ENCODE measurements at places on chromosomes 5 and 9.

- no peak for DNase-seq
Observed at GRCh38 chr5:137630972-137631370, 104.9 kb downstream of the KLHL3 start.

- no peak for DNase-seq
Observed at GRCh38 chr5:52995095-52995494, 5.9 kb downstream of the ITGA2 start.

- peak; percentile 43 for DNase-seq
Observed at GRCh38 chr9:130535818-130536521, 43.4 kb upstream of the FUBP3 start.

DNA sequence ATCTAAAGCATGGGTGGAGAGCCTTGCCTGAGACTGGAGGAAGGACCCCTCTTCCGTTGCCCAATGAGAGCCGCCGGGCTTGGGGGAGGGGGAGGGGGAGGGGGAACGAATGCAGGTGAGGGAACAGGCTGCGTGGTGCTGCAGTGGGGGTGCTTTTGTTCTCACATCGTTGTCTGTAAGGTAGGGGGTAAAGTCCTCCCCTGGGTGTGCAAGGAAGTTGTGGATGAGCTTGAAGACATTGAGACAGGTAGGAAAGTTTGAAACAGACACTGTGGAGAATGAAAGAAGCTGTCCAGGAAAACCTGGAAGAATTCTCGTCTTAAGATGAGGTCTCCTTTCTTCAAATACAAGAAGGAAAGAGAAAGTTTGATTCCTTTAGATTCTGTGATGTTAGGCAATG is 94.1 kb upstream of the LIFR start:
- DNase-seq, result no peak

- DNase-seq, result no peak
Observed at GRCh38 chr5:151110992-151111391, 30.2 kb upstream of the TNIP1 start.

- DNase-seq, result no peak
Observed at GRCh38 chr9:99955606-99956005, 49.2 kb downstream of the STX17 start.

- DNase-seq, result no peak
Observed at GRCh38 chr5:56715986-56716385, 99.4 kb upstream of the MAP3K1 start.

DNA sequence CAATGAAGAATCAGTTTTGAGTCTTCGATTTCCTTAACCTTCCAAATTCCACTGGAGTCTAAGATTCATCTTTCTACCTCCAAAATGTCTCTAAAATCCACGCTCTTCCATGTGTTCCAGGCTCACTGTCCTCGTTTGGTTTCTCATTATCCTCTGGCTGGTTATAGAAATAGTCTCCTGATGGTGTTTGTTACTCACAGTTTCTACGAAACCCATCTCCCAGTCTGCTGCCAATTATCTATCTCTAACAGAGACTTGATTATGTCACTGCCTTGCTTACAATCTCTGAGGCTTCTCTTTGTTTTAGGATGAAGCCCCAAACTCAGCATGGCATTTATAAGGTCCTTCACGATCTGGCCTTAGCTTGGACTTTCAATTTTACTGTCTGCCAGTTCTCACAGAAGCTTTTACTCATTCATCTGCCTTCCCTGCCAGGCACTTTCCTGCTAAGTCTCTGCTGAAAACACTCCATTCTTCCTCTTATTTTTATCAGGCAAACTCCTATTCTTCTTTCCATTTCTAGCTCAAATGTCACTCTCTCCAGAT is 339.6 kb upstream of the SGCD start:
- DNase-seq, result no peak

- no peak for DNase-seq
Observed at GRCh38 chr9:136013524-136014034, 52.4 kb upstream of the UBAC1 start.

- peak; percentile 89 for DNase-seq
Observed at GRCh38 chr9:121447321-121447834, 52.3 kb downstream of the GGTA1 start.

DNA sequence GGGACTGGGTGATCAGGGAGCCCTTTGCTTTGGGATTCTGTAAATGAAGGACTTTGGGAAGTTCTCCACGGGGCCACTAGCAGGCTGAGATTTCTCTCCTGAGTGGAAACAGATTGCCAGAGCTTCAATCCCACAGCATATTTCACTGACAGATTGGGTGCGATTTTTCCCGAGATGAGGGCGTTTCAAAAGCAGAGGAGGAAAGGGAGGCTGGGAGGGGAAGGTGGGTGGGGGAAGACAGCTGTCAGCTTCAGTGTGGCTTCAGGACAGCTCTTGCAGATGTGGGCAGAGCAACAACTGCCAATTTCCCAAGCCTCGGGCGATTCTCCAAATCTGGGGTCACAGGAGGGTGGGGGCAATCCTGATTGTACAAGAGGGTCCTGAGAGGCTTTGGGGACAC is 258.5 kb upstream of the ADRA1B start:
- no peak for DNase-seq

DNA sequence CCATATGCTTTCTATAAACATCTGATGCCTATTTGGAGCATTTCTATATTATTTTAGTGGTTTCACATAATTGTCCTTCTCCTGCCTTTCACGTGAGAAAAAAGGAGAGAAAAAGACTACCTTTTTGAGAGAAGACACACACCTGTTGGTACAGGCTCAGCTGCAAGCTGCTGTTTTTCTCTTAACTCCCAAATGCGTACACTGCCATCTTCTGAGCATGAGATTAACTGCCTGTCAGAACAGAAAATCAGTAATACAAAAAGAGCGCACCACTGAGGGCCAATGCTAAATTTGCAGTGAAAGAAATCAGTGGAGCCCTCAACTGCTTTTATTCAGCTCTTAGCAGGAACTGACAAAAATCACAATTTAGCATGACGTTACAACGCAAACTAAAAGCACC is 54.9 kb downstream of the WDR41 start:
- DNase-seq, result no peak

DNA sequence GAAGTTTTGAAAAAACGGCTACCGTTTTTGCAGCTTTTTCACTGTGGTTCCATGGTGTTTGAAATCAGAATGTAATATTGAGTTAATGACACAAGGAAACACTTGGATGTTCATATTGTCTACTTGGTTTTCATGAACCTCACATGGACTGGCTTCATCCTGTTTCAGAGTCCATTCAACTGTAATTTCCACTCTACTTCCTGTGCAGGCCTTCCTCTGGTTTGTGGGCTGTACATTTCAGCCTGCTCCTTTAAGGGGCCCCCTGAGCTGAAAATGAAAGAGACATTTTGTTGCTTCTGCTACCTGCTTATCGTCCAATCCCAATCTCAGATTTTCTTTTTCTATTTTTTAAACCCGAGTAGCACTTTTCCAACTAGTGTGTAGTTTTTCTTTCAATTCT is 41.8 kb upstream of the CDKN2B start:
- DNase-seq, result no peak

DNA sequence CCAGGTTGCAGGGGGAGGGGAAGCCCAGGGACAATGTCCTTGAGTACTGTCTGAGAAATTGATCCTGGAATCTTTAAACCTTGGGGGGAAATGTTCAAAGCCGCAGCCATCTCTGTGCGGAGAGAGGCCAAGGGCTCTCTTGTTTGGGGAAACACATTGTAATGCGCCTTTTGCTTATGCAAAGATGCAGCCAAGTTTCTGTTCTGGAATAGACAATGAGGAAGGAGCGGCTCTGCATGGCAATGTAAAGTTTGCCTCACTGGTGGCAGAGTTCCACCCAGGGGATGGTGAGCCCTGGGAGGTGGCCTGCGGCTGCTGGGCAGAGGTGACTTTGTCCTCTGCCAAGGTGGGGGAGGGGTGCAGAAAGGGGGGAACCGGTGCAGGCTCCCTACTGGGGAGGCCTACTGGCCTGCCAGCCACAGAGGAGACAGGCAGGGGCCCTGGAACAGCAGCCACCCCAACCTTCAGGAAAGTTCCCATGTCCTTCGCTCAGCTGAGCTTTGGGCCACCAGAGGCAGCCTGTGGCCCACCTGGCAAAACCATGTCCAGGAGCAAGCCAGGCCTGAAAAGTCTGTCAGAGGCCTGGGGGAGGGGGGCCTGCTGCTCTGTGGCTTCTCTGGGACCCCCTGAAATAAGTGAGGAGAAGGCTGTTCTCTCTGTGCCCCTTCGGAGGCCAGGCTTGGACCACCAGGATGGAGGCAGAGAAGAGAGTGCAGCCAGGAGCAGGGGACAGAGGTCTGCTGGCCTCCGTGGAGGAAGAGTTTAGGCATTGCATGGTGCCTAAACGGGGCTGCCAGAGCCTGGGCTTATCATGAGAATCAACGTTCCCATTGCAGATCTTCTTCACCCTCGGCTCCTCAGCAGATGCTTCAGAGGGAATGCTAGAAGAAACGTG is 127.8 kb downstream of the ZNF354C start:
- DNase-seq, result no peak

- DNase-seq, result no peak
Observed at GRCh38 chr9:11142965-11143738, 530.4 kb upstream of the PTPRD start.

DNA sequence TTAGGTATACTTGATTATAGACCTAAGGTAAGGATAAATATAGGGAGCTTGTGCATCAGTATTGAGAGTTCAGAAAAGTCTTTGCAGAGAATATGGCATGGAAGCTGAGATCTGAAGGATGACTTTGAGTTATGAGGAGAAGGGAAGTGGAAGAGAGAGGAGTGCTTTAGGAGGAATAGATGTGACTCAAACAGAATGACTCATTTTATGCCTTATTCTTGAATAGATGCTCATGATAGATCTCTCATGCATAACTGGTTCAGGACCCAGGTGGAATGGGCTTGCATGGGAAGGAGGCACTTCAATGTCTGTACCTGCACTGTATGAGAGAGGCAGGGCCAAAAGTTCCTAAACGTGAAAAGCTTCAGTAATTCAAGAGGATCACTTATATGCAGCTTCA is 103.3 kb downstream of the CWC27 start:
- DNase-seq, result peak; percentile 9

DNA sequence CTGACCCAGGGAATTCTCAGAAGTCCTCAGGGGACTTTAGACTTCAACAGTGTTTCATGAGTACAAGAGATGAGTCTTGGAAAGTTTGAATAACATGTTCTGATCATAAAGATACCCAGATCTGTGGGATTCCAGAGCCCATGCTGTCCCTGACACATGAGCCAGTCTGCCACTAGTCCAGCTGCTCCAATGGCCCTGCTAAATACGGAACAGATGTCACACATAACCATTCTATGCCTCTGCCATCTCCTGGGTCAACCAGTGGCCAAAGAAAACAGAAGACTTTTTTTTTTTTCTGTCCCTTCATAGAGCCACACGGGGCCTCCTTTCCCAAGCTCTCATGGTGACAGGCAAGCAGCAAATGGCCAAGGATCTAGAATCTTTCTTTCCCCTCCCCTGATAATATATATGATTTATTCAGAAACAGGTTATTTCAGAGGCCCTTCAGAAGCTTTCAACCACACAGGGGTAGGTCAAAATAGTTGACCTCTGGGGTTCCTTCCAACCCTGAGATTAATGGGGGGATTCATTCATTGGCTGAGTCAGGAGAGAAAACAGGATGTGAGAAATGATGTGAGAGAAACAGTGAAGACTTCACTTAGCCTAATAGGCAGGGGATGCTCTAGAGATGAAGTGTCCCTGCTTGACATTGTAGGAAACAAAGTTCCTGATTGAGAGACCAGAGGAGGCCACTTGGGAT is 367.7 kb downstream of the CDK5RAP2 start:
- DNase-seq, result no peak

GRCh38 chr9:33273266-33273971 is 8.6 kb downstream of the CHMP5 start:
- no peak for DNase-seq

Data from fibroblast of skin of right quadriceps (primary cell).